ENCODE measurements at places on chromosomes 16 and 17.

- no peak for DNase-seq
Measured at GRCh38 chr16:57725554-57725953, 10.0 kb upstream of the KATNB1 start.

GRCh38 chr16:624526-625070, 6.2 kb upstream of the WFIKKN1 start:
- no peak for DNase-seq

GRCh38 chr16:70476272-70477020, 22.1 kb downstream of the FCSK start:
- DNase-seq: no peak

- no peak for DNase-seq
Measured at GRCh38 chr16:55555436-55555835, 11.0 kb upstream of the CAPNS2 start.

GRCh38 chr17:44095647-44096496, 25.3 kb downstream of the G6PC3 start:
- peak; percentile 55 for DNase-seq

- no peak for DNase-seq
Measured at GRCh38 chr16:73304008-73304774, 256.3 kb upstream of the ZFHX3 start.

GRCh38 chr16:50616386-50616785, 64.7 kb downstream of the SNX20 start:
- DNase-seq: no peak

DNA sequence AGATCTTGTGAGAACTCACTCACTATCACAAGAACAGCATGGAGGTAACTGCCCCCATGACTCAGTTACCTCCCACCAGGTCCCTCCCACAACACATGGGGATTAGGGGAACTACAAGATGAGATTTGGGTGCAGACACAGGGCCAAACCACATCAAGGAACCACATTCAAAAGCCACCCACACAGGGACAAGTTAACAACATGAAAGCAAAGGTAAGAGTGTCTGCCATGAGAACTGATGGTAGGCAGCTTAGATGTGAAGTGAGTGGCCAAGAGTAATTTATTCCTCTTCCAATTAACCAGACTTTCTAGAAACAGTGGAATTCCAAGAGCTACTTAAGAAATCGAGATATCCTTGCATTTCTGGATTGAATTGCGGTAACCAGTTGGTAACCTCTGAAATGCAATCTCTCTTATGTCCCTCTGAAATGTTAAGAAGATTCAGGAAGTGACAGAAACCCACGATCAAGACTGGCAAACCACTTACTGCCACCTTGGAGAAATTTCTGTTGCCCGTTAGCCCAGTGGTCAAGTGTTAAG, 167.4 kb upstream of the CACNG5 start:
- DNase-seq: no peak

GRCh38 chr17:51933647-51934046, 224.9 kb downstream of the CA10 start:
- DNase-seq: no peak

DNA sequence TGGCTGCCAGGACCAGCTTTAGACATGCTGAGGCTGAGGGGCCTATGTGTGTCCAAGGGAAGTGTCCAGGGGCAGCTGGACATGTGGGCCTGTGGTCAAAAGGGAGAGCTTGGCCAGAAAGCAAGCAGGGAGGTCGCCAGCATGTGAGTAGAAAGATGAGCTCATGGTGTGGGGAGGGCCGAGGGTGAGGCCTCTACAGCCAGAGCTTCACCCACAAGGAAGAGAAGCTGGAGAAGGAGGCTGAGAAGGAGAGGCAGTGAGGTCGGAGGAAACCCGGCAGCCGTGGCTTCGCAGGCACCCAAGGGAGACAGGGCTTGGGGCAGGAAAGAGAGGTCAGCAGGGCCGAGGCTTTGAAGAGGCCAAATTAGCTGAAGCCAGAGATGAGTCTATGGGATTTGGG, 4.0 kb upstream of the HSD11B2 start:
- DNase-seq: no peak

DNA sequence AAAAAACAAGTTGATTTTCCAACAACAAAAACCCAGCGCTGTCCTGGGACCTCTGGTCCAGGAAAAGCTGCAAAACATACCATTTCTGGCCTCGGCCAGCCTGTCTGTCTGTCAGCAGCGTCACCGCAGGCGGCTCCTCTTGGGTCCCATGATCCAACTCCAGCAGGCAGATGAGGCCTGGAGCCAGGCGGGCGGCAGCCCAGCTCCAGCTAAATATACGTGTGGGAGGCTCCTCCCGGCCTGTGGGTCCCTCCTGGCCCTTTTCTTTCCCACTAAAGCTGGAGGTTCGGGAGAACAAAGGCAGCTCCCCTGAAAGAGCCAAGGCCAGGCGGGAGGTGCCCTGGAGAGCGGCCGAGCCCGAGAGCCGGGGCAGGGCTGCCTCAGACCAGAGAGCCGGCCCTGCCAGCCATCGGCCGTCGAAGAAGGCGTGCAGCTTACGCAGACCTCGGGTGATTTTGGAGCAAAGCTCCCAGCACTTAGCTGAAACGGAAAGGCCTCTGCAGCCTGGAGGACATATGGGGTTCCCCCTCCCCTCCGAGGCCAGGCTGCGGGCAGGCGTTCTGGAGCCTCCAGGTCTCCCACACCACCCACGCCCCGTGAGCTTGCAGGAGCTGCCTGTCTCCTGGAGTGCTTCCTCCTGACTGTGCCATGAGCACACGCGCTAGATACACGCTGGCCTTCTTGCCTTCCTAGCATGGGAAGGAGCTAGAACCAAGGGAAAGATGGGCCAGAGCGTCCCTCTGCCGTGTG, 19.9 kb upstream of the JPH3 start:
- no peak for DNase-seq

DNA sequence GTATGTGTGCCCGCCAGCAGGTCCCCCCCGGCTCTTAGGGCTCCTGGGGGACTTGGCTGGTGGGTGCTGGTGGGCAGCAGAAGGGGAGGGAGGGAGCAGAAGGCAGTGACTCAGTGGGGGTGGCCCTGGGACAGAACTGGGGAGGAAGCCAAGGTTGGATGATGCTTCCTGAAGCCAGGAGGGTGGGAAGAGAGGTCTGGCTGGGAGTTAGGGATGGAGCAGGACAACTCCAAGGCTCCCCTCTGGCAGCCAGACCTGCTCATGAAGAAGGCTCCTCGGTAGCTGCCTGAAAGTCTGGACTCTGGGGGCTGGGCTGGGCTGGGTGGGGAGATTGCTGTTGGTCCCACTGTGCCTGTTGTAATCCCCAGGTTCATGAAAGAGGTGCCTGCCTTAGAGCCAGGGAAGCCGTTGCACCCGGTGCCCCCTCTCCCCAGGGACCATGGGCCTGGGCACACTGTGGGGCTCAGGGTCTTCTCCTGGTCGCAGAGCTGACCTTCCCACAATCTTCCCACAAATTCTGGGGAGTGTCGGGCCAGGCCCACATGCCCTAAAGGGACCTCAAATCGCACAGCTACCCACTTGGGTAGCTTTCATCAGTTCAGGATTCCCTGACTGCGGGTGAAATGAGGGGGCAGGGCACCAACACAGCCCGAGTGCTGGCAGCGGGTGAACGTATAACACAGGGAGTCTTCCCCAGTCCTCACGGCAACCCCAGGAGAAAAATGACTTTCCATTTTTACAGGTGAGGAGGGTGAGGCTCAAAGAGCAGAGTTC, 1.1 kb upstream of the PLEKHG4 start:
- DNase-seq: peak; percentile 64

DNA sequence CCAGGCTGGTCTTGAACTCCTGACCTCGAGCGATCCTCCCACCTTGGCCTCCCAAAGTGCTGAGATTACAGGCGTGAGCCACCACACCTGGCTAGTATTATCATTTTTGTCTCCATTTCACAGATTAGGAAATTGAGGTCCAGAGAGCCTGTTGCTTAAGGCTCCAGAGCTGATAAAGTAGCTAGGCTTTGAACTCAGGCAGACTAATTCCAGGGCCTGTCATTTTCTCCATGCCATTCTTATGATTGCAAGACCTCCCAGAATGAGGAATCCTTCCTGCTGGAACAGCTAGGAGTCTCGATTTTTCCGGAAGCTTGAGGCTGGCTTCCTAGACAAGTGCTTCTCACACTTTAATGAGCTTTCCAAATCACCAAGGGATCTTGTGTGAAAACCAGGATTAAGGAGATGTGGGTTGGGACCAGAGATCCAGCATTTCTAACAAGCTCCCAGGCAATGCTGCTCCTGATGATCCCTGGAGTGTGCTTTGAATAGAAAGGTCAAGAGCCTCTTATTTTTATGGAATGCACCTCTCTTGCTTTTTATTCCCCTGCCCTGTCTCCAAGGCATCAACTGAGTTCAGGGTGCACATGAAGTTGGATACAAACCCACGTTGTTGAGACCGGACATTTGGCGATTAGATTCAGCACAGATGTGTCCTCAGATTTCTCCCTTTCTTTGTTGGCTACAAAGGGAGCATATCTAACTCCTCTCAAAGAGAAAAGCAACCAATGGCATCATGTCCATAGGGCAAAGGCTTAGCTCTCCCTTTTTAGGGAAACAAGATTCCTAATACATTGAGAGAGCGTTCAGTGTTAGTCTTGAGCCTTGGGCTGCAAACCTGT, 40.3 kb upstream of the FAM20A start:
- DNase-seq: no peak

- DNase-seq: peak; percentile 92
Measured at GRCh38 chr16:636206-637080, at the start of gene METTL26. TSS of gene METTL26 (minus strand) at chr16:636305. CDS start at chr16:636290, 15 bp downstream.

- DNase-seq: peak; percentile 68
Measured at GRCh38 chr17:67481808-67482207, 104.7 kb downstream of the PITPNC1 start.

DNA sequence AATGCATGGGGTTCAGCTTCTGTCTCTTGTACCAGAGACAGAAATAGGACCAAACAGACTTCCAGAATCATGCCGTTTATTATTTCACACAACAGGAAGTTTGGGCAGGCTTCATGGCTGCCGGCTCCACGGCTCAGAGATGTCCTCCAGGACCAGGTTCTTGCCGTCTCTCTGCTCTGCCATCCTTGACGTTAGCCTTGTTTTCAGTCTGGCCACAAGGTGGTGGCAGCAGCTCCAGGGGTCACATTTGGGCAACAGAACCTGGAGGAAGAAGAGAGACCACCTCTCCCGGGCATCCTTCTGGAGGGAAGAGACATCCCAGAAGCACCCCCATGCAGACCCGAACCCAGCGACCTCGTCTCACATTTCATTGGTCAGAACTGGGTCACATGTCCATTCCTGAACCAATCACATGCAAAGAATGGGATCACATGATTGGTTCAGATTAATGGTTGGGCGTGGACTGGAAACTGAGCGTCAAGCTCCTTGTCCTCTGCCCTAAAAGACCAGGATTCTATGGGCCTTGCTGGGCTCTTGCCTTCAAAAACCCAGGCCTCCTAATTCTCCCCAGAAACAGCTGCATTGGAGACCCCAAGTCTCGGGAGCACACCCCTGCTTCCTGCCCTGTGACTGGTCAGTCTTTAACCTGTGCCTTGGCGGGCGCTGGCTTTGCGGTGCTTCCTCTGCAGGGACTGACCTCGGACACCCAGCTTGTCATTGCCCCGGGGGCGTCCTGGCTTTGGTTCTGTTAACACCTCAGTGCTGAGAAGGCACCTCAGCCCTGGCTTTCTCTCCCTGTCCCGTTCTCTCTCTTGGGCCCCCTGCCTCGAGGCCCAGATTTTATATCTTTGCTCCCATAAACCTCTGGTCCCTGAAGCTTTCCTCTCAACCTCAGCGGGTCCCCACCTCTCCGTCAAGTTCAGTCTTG, 63.3 kb downstream of the IRF8 start:
- no peak for DNase-seq

GRCh38 chr17:1076299-1076981, 79.5 kb downstream of the TIMM22 start:
- DNase-seq: no peak

DNA sequence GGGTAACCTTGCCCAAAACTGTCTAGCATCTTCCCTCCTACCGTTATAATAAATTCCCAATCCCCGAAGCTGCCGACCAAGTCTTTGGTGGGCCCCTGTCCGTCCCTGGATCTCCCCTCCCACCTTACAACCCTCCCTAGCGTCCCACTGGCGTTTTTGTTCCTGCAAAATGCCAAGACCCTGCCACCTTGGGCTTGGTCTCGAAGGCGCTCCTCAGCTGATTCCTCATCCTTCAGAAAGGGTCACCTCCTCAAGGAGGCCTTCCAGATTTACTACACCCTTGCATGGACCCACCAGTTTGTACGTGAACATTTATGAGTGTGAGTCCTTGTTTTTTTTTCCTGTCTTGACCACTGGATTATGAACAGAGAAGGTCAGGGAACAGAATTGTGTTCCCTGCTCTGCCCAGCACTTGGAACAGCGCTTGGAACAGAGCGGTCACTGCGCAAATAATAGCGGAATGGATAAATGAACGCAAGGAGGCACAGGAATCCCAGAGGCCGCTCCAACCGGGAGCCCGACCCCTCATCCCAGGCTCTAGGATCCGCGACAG, 926 bp upstream of the GFER start:
- no peak for DNase-seq

- no peak for DNase-seq
Measured at GRCh38 chr16:965036-965395, 5.8 kb downstream of the LMF1 start.

GRCh38 chr16:68022278-68022727, 729 bp downstream of the DDX28 start:
- no peak for DNase-seq

DNA sequence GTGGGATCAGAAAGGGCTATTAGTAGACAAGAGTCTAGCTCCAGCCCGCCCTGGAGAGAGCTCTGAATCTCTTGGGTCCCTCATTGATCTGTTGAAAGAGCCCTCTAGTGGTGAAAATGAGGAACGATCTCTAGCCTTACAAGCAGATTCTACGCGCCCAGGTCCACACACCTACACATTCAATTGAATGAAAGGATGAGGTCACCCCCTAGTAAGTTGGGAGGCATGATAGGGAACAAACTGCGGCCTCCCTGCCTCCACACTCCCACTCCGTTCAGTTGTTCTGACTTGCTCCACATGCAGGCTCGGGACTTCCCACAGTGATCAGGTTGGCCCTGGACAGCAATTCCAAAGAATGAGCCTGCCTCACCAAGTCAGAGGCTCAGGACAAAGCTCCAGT, 2.9 kb upstream of the CACNG3 start:
- no peak for DNase-seq

DNA sequence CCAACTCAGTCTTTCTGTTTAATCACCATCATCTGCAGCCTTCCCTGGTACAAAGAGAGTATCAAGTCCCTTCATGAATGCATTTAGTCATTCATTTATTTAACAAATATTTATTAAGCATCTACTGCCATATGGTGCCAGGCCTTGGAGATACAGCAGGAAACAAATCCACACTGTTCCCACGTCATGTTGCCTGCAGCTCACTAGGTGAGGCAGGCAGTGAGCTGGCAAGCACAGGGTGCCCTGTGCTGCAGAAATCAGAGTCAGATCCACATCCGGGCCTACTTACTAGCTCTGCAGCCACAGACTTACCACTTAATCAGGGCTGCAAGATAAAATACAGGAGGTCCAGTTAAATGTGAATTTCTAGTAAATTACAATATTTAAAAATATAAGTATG, 38.5 kb upstream of the CES5A start:
- no peak for DNase-seq
